ENCODE measurements at places on chromosomes 16 and 17.

- no peak for DNase-seq
These were observed 92.2 kb upstream of the AMZ2 start for GRCh38 chr17:68155692-68156091.

GRCh38 chr17:19531780-19532501 lies 1.7 kb upstream of the SLC47A1 start:
- DNase-seq: no peak

DNA sequence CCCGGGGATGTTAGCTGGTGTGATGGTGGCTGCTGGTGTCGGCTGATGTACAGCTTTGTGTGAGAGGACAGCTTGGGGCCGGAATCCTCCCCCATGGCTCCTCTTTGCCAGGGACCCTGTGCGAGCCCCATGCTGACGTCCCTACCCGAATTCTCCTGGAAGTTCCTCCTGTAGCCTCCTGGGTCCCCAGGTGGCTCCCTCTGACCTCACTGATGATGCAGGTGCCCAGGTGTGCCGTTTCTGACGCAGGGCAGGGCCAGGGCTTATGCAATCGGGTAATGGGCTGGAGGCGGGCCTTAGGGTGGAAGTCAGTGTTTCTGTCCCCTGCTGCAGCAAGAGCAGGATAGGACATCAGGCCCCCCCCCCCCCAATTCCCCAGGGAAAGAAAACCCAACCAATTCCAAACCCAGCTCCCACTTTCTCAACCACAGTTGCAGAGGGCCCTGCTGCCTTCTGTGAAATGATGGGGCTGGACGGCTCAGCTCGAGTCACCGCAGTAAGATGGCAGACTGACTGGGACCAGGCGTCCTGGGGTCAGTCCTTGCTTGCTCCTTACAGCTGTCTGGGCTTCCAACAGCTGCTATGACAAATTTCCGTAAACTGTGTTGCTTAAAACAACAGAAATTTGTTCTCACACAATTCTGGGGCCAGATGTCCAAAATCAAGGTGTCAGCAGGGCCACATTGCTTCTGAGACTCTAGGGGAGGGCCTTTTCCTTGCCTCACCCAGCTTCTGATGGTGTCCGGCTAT lies 139.0 kb upstream of the PLCG2 start:
- DNase-seq: no peak

- DNase-seq: no peak
These were observed 121.6 kb downstream of the SMG6 start for GRCh38 chr17:2181897-2182448.

DNA sequence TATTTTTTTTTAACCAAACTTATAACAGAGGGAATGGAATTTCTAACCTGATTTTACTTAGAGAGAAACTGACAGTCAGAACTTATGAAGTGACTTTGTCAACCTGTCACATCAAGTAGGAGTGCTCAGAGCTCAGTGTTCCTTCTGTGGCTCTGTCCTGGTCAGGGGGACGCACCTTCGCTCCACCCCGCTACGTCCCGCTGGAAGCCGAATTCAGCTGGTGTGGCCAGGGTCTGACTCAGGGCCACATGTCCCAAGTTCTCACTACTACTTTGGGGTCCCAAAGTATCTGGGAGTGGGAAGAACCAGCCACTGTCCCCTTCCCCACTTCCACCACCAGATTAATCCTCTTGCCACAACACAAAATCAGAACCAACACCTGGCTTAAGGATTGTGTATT lies 51.4 kb downstream of the C16orf78 start:
- no peak for DNase-seq

DNA sequence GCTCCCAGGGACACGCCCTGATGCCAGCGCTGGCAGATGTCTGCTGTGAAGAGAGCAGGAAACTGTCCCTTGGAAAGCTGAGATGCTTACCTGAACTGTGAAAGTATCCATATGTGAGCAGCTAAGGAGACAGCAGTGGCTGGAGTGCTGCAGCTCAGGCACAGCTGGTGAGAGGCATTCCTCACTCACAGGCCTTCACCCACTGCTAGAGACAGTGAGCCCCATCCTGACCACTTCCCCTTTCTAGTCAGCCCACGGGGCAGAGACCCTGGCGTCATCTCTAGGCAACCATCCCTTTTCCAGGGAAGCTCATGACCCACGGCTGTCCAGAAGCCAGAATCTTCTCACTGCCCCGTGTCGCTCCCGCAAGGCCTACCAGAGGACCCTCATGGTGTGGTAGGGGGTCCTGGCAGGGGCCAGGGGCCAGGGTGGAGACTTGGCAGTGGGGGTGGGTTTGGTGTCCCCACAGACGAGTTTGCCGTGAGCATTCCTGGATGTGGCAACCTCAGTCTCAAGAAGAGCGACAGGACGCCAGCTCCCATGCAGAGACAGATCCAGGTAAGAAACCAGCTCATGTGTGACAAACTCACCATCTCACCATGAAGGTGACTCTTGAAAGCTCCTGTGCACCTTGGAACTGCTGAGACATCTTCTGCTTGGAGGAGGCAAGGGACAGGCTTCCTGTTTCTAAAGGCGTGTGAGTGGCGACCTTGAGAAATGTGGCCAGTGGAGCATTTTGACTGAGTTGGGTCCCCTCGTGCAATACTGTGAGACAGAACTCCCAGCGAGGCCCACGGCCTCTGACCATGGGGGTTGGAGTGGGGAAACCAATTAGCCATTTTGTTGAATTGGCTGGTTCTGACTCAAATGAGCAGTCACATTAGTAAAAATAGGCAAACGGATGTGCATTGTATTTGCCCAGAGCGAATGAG lies at the start of gene SCIMP:
Gene SCIMP, minus strand, starts transcription at position 216 of the 932 bp plus-strand sequence. Its CDS starts 105 bp downstream, at position 111.
- DNase-seq: no peak

DNA sequence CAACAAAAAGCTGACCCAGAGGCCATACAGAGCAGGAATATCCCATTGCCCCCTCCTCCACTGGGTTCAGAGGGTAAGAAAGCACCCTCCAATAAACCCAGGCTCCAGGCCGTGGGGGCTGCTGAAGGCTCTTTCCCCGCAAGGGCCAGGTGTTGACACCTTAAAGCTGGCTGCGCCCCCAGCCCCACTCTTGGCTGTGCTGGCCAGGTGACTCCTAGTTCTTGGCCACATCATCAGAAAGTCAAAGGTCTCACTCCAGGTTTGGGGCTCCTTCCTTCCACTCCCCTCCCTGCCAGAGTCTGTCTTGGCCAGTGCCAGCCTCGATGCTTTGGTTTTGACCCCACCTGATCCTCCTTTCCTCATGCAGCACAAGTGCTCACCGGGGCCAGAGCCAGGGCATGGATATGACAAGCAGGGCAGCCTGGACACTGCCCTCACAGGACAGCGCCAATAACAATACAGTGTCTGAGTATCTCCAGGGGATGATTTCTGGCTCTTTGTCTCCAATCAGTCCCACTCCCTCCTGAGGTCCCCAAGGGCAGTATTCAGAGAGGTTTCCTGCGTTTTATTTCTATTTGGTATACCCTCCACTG lies 8.2 kb downstream of the SLC46A1 start:
- no peak for DNase-seq

DNA sequence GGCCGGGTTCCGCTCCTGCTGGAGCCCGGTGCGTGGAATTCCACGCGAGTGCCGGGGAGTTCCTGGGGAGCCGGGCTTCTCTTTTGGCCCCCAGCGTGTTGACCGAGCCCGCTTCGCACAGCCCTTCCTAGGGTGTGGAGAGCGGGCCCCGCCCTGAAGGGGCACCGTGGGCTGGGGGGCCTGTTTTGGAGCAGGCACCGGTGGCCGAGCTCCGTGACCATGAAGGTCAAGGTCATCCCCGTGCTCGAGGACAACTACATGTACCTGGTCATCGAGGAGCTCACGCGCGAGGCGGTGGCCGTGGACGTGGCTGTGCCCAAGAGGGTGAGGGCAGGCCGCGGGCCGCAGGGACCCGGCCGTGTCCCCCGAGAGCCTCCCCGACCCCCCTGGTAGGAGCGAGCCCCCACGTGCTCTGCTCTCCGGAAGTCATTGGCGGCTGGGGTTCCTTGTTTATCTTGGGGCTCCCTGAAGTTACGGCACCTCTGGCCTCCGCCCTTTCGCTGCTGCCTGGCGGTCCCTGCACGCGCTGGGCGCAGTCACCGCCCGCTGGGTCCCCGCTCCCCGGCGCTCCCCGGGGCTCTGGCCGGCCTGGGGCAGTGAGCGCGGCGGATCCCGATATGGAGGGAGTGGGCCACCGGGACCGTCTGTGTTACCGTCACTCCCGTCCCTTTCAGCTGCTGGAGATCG lies 528 bp downstream of the HAGHL start:
- DNase-seq: peak; percentile 24

GRCh38 chr17:39863918-39864746 lies at the start of gene IKZF3:
Gene IKZF3 (minus strand): TSS chr17:39864312. CDS start chr17:39864126, 186 bp downstream.
- peak; percentile 13 for DNase-seq

- DNase-seq: no peak
These were observed 2.8 kb upstream of the PRKAR1A start for GRCh38 chr17:68509141-68510057.

DNA sequence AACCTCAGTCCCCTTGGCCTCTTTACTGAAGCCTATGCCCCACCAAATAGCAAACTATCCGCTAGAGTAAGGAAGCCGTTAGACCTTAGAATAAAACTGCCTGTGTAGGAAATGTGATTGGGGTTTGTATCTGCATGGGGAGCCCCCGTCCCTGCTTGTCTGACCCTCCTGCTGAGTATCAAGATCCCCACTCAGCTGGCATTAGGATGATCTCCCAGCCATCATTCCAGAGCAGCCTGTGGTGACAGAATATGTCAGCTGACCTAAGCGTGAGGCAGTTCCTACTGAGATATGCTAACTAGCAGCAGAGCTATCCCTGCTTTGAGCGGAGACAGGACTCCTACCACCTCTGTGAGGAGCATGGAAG lies 645 bp upstream of the GFOD2 start:
- DNase-seq: peak; percentile 63

- no peak for DNase-seq
These were observed 1.3 kb upstream of the ZNF768 start for GRCh38 chr16:30527635-30528178.

GRCh38 chr16:3025032-3026002 lies 1.5 kb downstream of the THOC6 start:
- no peak for DNase-seq

GRCh38 chr16:8957063-8957397 lies 6.7 kb downstream of the USP7 start:
- no peak for DNase-seq

GRCh38 chr17:2435862-2436261 lies 35.0 kb upstream of the MNT start:
- no peak for DNase-seq

DNA sequence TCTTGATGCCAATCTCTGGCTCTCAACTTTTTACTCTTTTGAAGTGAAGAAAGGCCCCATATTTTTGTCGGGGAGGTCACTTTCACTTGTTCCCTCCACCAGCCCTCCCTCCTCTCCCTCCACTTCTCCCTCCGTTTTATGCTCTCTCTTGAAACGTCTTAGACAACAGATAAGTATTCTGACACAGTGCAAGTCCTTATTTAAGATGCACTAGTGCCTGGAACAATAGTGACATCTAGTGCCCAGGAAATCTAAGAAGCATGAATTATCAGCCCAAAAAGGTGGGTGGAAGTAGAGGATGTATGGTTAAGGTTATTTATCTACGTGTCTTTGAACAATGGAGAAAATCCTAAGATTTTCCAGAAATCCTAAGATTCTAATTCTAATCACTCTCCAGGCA lies 17.9 kb downstream of the PSME3IP1 start:
- DNase-seq: peak; percentile 58

- DNase-seq: peak; percentile 66
These were observed 79.5 kb downstream of the WIPI1 start for GRCh38 chr17:68377771-68378267.

GRCh38 chr17:32388613-32389459 lies 38.9 kb downstream of the ZNF207 start:
- no peak for DNase-seq

DNA sequence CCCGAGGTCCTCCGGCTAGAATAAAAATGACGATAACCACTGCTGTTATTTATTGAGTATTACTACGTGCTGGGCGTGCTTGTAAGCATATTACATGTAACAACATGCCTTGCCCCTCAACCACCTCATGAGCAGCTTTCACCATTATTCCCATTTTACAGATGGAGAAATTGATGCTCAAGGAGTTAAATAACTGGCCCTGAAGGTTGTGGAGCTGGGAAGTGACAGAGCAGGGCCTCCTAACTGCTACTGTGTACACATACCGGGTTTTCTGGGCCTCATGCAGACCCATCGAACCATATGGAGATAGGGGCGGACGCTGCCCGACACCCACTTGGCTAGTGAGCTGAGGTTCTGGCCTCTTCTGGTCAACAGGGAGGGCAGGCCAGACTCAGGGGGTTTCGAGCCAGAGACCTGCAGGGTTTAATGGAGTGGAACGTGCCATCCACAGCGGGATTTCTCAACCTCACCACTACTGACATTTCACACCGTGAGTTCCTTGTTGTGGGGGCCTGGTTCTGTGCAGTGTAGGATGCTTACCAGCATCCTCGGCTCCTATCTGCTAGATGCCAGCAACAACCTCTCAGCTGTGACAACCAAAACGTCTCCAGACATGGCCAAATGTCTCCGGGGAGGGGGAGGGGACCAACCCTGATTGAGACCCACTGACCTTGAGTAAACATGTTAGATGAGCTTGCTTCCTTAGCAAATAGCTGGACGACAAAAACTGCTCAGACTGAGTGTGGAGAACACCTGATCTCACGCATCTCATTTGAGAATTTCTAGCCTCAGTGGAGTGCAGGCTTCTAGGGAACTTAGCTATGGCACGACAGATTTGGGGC lies 432.0 kb downstream of the SLC39A11 start:
- DNase-seq: no peak

DNA sequence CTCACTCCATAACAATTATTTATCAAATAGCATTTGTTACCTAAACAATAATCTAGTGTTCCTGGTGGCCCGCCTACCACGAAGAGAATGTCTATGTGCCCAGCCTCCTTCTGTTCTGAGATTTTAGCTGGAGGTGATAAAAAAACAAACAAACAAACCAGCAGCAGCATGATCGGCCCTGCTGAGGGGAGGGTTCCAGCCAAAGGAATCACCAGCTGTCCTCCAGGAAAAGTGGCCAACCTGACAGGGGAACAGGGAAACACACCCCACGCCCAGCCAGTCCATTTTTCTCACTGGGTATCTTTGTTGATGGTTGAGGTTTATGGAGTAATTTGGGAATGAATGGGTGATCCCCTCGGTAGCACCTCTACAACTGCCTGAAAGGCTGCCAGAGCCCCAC lies 203.0 kb upstream of the DYNLRB2 start:
- DNase-seq: no peak

- DNase-seq: no peak
These were observed 108.6 kb downstream of the XYLT1 start for GRCh38 chr16:17362183-17362582.
